Hematopoietic multipotent progenitor cell treated with erythropoietin and hydrocortisone succinate and interleukin-3 and kit ligand, for 6 days (in vitro differentiated cells): ENCODE measurements at places on chromosomes 1 and 21.

DNA sequence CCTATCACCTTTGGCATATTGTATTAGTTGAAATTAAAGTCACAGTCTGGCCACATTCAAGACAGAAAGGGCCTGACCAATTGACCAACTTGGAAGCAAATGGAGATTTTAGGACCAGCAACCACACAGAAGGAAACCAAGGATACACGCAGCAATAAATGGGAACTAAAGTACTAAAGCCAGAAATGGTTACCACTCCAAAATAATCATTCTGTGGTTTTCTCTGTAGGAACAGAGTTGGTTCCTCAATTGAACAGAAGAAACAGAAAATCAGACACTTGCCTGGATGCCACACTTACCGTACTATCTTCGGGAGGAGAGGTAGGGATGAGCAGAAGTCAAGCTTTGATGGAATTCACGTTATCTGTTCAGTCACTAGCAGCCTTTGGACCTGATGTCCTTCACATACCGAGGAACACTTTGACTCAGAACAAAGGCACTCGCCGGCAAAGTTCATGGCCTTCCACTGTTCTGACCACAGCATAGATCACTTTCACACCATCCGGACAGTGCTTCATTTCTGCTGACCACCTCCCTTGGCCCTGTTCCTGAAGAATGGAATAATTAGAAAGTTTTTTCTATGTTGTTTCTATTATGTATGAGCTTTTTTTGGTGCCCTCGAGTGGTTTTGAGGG, 96.9 kb downstream of the LPAR3 start:
- peak; percentile 9 for DNase-seq

- peak; percentile 59 for DNase-seq
Observed at GRCh38 chr1:114671011-114671938, 1.4 kb upstream of the DENND2C start.

DNA sequence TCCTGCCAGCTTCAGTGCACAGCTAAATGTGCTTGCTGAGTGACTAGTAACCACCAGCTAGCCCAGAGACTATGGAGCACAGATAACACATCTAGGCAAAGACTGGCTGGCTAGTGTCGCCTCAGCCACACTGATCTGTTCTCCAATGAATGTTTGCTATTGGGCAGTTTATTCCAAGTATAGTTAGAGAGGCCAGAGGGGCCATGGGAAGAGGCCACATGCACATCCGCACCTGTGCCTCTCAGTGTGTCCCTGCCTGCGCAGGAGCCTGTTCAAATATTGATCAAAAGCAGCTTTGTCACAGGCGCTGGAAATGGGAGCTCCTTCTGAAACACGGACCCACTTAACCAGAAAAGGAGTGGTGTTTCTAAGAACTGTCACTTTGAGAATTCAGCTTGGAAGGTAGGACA, 51.3 kb upstream of the ATP1A1 start:
- no peak for DNase-seq

GRCh38 chr1:103171041-103171590, 62.8 kb upstream of the COL11A1 start:
- DNase-seq, result no peak

- no peak for DNase-seq
Observed at GRCh38 chr1:188170411-188170810, 1341.7 kb downstream of the PLA2G4A start.

- DNase-seq, result peak; percentile 22
Observed at GRCh38 chr1:111704776-111705175, 34.4 kb downstream of the INKA2 start.

- DNase-seq, result no peak
Observed at GRCh38 chr1:20248971-20249612, 41.6 kb upstream of the VWA5B1 start.

GRCh38 chr1:185045814-185046492, 595 bp downstream of the RNF2 start:
- peak; percentile 65 for DNase-seq

DNA sequence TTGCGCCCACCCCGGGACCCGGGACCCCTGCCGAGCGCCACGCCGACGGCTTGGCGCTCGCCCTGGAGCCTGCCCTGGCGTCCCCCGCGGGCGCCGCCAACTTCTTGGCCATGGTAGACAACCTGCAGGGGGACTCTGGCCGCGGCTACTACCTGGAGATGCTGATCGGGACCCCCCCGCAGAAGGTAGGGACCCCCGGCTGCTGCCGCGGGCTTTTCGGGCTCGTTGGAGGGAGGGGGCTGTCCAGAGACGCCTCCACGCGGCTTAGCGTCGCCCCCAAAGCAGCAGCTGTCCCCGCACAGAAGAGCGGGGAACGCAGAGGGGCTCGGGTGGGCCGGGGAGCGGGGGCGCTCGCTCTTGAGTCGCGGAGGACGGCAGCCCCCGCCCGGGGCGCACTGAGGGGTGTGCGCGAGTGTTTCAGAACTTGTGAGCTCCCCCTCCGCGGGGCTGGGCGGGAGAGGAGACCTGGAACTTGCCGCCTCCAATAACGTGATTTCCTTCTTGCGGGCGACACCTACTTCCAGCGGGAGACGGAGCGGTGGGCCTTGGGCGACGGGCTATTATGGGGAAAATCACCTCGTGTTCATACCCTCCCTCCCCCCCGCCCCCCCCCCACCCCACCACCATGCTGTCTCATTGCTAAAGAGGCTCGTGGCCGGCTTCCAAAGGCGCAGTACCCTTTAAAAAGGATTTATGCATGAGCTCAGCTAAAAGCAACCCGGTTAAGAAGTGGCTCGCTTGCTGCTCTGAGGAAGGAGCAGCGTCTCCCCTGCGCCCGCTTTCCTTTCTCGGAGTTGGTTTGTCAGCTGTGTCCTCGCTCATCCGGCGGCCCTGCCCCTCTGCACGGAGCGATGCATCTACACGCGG, 664 bp downstream of the BACE2 start:
- DNase-seq, result peak; percentile 54

- no peak for DNase-seq
Observed at GRCh38 chr1:47650611-47651010, 212.8 kb downstream of the FOXD2 start.

DNA sequence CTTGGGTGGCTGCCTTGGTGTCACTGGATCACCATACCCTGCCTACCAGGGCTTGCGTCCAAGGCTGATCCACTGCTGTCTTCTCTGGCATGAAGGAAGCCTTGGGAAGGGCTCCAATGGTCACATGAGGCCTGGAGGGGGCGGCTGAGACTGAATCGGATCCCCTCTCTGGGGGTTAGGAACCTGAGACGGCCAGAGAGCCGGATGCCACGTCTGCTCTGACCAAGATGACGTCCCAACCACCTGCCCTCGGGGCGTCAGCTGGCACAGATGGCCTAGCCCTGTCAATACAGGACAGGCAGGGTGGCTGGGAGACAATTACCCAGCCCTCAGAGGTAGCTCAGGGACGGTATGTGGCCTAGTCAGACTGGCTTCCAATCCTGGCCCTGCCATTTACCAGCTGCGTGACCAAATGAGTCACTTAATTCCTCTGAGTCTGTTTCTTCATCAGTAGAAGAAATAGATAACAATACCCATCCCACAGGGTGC, 5.4 kb downstream of the TRIM62 start:
- DNase-seq, result no peak

DNA sequence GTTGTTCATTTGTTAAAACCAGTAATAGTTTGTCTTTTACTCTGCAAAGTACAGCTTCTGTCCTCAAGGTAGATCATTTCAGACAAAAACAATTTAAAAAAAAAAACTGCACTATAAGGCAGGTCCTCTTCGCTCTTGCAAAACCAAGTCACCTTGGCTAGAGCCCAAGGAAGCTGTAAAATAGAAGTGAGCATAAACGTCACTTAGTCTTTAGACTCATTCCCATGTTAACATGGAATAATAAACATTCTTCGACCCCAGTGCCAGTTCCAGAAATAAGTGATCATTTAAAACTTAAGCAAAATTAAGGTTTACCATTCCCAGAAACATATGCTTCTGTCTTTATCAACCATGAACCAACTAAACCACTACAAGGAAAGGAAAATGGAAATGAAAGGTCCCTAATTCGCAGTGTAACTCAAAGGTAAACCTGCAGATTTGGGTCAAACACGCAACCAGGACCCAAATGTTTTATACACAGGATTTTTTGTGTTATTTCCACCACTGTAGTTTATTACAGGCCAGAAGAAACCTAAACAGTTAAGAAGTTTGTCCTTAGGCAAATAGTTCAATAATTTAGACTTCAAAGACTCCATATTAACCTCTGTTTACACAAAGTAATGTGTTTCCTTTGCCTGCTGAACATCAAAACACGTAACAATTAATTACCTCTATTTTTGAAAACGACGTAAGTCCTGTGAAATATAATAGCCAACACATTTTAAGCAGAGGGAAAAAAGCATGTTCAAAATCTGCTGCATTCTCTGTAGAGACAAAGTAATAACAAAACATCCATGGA, 54.6 kb downstream of the TGFBR3 start:
- no peak for DNase-seq

- DNase-seq, result no peak
Observed at GRCh38 chr21:40422896-40423635, 423.9 kb downstream of the DSCAM start.

DNA sequence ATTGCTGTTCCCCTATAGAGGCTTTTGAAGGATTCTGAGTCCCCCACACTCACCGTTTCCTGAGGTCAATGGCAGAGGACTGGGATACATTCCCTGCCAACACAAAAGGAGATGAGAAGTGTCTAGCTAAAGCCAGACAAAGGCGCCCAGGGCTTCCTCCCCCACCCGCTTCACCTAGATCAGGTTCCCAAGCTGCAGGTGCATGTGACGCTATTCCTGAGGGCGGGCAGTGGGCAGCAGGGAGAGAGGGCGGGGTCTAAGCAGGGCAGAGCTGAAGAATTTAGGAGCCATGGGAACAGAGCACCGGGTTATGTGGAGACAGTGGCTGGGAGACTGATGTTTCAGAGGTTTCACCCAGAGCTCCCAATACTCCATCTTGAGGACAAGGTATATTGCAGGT, 6.0 kb upstream of the ARHGEF2 start:
- no peak for DNase-seq

DNA sequence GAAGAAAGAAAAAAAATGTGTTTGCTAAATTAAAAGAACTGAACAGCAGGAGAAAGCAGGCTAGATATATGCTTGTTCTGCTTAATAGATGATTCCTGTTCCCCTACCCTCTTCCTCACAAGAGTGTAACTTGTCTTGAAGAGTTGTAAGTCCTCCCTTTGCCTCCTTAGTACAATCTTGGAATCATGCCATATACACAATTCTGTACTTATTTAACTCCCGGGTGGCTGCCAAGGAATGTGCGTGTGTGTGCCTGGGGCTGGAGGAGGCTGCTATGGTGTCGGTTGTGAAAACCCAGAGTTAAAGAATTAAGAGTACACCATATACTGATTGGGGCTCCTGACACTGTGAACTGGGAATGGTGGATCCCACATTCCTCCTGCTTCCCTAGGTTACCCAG, 194.2 kb downstream of the SIPA1L2 start:
- no peak for DNase-seq

DNA sequence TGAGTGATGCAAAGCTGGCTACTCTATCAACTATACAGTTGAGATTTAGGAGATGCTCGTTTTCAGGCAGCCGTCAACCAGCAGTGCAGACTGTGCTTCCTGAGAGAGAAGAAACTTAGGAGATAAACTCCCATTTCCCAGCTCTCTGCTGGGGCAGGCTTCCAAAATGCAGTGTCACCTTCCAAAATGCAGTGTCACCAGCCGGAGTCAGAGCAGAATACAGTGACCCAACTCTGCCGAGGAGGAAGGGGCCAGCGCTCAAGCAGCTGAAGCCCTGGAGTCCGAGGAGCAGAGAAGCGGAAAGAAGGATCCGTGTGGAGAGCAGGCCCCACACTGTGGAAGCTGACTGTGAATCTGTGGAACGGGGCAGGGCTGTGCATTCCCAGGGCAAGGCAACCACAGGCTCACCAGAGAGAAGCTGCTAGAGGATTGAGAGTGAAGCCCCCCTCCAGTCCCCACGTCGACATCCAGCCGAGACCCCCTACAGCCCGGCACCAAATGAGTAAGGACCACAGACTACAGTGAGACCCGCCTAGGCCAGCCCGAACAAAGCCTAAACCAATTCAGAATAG, 703 bp upstream of the KRTAP12-1 start:
- DNase-seq, result no peak

GRCh38 chr1:8443558-8444194, 125.8 kb downstream of the SLC45A1 start:
- DNase-seq, result no peak

GRCh38 chr1:10292188-10292587, 81.8 kb downstream of the KIF1B start:
- DNase-seq, result no peak
